PC-9 (cell line): ENCODE measurements at places on chromosomes 13 and 19.

GRCh38 chr13:97574926-97575325, 141.0 kb downstream of the RAP2A start:
- DNase-seq = no peak

- DNase-seq = no peak
These were observed 14.4 kb downstream of the NCAN start for GRCh38 chr19:19226204-19226603.

DNA sequence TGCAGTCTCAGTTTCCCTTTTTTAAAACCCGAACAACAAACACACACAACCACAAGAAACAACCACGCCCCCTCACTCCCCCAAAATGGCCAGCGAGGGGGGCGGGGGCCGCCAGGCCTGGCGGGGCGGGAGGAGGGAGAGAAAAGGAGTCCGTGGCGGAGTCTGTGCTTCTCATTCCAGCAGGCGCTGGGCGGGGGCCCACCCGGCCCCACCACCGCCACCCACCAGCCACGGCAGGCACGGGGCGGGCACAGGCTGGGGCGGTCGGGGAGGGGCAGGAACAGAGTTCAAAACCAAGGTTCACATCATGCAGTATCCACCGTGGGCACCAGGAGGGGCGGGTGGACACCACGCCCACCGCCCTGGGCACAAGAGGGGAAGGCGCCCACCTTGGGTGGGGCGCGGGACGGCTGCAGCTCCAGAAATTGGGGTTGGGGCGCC, 12.9 kb downstream of the DPF1 start:
- DNase-seq = no peak

- DNase-seq = no peak
These were observed 19.1 kb downstream of the WTIP start for GRCh38 chr19:34500656-34501120.

DNA sequence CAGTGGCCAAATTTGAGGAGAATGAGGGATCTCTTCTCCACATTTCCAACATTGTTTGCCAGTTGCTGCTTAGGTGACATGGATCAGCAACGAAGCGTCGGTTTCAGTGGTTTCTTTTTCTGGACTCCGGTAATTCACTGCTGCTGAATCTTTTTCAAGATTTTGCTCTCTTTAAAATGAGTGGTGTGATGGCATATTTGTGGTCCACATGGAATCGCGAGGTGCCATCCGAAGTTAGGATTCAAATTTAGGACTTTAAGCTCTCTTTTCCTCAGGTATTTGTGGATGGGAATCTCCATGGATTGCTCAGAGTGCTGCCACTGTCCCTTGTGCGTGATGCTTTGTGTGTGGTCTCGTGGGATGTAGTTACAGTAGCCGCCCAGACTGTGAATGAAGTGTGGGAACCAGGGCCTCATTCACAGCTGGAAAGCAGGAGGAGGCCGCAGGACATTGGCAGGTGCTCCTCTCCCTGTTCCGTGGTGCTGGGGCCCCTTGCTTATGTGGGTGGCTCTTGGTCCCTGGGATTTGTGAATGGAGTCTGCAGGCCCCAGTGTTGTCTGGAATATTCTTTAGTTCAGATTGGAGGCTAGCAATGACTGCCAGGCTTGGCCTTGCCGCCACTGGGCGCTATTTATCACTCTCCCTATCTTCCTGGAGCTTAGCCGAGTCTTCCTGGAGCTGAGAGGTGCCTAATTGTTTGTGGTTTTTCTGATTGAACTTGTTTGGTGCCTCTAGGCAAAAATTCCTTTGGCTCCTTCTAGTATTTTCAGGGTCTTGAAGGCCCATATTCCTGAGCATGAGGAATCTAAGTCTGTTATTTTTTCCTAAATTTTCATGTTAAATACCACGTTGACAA, 1.5 kb downstream of the ILF3 start:
- DNase-seq = peak; percentile 39

GRCh38 chr13:76425935-76426334, 460.3 kb downstream of the KCTD12 start:
- no peak for DNase-seq

GRCh38 chr13:28557725-28558520, 63.0 kb upstream of the FLT1 start:
- DNase-seq = no peak

GRCh38 chr19:38425222-38425809, 703 bp downstream of the RASGRP4 start:
- DNase-seq = no peak

DNA sequence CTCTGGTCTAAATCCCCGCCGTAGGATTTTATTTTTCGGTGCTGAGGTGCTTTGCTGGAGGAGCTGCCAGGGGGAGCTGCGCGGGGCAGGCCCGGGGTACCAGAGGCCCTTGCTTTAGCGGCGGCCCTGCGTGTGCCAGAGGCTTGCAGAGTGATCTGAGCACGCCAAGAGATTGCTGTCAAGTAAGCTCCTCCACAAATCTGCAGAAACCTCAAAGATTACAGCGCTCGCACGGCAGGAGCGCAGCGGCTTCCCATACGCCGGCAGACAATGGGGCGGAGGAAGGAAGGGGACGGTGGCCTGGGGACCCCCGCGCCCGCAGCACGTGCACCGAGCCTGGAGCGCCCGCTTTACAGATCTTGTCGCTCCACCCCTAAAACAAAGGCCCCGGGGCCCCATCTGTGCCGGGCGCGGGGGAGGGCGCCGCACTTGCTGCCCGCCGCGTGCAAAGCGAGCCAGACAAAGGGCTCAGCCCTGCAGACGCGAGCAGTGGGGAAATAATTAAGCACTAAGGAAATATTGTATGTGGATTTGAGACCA, 9.1 kb upstream of the C19orf12 start:
- no peak for DNase-seq

DNA sequence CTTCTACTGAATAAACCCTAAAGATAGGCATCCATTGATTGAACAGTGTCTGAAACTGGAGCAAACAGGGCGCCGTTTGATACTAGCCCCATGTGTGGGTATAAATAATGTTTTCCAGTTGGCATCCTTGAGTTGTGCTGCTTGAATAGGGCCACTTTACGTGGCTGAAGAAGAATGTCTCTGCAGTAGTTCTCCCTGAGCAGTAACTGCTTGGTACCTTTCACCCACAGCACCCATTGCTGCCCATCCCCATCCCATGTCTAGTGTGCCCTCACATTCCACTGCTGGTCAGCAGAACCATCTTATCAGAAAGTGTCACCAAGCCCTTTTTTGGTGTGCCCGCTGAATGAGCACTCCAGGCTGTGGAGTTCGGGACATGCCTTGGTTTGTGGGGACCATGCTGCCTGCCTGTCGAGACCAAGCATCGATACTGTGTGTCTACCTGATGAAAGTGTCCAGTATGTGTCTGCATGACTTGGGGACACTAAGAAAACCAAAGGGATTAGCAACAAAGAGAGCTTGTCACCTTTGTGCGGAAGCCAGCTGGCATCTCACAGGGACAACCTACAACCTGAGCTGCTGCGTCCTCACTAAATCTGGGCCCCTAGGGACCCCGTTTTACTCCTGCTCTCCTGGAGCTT, 162.0 kb downstream of the TM9SF2 start:
- DNase-seq = peak; percentile 19

- peak; percentile 69 for DNase-seq
These were observed 31.5 kb downstream of the KLF5 start for GRCh38 chr13:73090116-73090822.

DNA sequence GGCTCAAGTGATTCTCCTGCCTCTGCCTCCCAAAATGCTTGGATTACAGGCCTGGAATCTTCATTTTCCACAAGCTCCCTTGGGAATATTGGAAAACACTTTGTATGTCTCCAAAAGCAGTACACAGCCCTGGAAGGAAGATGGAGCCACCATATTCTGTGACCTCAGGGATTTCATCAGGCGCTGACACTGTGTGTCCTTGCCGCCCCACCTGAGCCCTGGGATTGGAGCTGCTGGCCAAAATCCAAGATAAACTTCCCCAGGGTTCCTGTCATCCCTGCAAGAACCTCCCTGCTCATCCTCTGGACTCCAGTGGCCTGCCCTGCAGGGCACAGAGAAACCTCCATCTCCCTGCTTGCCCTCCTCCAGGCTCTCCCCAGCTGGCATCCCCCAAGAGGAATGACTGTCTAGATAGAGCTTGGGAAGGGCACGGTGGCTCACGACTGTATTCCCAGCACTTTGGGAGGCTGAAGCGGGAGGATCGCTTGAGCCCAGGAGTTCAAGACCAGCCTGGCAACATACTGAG, 1.3 kb upstream of the GNG7 start:
- DNase-seq = no peak

DNA sequence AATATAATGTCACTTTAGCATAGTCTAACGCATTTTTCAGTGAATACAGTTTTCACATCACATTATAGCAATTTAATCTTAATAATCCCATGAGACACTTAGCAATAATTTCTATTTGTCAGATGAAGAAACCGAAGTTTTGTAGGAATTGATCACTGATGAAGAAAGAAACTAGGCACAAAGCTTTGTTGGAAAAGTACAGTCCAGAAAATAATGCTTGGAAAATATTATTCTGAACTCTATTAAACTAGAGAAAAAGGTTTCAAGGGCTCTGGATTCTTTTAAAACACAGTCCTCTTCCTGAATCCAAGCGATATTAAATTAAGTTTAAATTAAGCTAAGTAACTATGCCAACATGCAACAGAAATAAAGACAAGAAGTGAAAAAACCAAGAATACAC, 62.2 kb downstream of the DCLK1 start:
- no peak for DNase-seq

- no peak for DNase-seq
These were observed 167.0 kb downstream of the POU4F1 start for GRCh38 chr13:78436311-78436710.

GRCh38 chr13:41457589-41458186, 338 bp downstream of the RGCC start:
- no peak for DNase-seq

DNA sequence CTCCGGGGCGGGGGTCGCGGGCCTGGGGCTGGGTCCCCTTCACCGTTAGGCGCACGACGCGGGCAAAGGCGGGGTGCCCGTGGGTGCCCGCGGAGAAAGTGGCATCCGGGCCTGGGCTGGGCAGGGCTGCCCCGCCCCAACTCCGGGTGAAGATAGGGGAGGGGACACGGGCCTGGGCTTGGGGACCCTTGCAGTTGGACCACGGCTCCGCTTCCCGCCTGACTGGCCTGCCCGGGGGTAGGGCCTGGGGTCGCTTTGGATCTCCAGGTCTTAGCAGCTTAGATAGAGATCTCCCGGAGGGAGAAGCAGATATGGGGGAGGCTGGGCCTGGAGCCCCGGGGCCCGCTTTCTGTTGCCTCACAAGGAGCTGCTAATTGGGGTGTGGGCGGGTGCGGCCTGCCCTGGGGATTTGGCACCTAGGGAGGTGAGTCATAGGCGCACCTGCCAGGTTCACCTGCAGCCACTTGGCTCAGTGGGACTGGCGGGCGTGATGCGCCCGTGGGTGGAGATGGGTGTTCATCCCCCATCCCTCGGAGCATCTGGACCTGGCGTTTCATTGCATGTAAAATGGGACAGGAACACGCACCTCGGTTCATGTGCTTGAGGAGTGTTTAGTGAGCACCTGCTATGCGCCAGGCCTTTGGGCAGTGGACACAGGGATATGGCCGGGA, 585 bp downstream of the MAP1S start:
- DNase-seq = peak; percentile 81

DNA sequence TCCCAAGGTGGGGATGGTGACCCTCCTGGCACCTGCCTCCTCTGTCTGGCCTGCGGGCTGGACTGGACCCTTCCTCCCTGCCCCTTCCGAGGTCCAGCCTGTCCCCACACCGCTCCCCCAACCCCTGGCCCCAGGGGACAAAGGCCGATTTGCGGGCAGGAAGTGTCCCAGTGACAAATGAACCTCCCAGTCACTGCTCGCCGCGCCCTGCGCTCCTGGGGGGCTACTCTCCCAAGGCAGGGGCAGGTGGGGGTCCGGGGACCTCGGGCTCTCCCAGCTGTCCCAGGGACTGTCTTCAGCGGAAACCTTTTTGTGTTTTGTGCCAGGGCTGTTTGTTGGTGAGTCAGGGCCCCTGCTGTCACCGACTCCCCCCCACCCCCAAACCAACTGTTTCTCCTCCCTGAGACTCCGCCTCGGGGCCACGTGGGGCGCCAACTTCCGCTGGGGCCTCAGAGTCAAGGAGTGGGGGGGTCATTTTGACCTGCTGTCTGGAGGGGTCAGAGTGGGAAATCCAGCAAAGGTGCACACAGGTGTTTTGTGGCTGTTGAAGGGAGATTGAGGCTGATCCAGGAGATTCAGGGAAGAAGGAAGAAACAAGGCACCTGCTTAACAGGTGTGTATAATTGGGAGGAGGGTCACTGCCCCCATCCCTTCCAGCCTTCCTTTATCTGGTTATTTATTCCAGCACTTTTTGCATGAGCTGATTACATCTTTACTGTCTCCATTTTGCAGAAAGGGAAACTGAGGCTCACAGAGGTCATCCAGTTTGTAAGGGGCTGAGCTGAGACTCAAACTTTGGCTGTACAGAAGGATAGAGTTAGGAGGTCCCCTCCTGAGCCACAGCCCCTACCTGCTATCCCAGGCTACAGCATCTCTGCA, 831 bp downstream of the PGPEP1 start:
- DNase-seq = peak; percentile 54

- DNase-seq = no peak
These were observed 270.1 kb downstream of the SLITRK5 start for GRCh38 chr13:87941226-87941625.

- peak; percentile 85 for DNase-seq
These were observed 5.3 kb downstream of the DHPS start for GRCh38 chr19:12676384-12676792.

DNA sequence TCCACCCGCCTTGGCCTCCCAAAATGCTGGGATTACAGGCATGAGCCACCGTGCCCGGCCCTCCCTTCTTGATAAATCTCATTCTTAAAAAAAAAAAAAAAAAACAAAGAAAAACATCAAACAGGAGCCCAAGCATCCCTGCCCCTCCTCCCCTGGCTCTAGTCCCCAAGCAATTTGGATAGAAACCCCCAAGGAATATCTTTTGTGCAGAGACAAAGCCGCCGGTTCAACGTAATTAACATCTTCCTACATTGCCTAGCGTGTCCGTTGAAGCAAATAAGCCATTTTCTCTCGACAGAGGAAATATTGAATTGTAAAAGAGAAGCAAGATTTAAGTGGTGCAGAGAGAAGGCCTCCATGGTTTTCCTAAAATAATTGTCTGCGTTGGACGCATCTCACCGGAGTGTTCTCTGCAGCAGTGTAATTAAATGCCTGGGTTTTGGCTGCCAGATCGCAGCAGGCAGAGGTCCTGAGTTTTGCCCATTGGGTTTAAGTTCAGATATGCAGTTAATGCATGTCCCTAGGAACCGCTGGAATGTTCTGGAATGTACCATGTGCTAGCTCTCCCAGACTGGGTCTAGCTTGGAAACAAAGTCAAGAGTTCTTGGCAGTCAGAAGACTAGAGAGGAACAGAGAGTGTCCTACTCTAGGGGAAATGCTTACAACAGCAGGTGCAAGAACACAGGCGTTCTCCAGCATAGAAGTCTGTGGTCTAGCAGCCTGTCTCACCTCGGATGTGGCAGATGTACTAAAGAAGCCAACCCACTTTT, 30.8 kb downstream of the PIN1 start:
- DNase-seq = no peak

- DNase-seq = no peak
These were observed 21.8 kb upstream of the OBI1 start for GRCh38 chr13:78680576-78681350.

- DNase-seq = no peak
These were observed 26.2 kb upstream of the NCCRP1 start for GRCh38 chr19:39170386-39171231.

GRCh38 chr19:39943586-39943985, 9.2 kb upstream of the FCGBP start:
- no peak for DNase-seq
